ENCODE measurements at places on chromosomes 16 and 17. TPM values are rescaled to one million over a fixed set of nuclear protein-coding genes. Genes with fewer than 3 reads are reported as not detected.

DNA sequence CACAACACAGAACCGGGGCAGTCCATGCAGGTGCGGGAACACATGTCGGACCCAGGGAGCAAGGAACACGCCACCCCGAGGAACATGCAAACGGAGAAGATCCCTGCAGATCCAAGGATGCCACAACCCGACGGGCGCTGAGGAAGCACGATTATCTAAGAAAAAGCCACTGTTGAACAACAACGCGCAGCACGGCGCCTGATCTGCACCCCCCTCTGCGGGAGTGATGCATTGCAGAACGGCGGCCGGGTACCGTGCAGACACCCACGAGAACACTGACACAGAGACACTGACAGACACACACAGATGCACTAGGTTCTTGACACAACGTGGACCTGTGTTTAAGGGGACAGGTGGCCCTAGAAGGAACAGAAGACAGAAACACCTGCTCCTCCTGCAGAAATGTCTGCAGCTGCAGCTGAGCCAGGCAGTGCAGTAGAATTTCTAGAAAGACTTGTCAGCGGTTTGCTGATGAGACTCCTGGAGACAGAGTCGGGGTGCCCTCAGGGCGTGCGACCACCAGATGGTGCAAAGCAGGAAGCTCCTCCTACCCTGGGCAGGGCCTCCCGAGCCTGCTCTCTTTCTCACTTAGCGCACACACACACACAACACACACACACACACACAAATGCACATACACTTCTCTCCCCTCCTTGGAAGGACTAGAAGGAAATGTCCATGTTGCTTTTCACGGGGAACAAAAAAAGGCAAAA lies 7.5 kb downstream of the NPTX1 start:
- peak; percentile 44 for DNase-seq
- no peaks in the 10 kb centered on the region for H3K36me3 ChIP-seq

DNA sequence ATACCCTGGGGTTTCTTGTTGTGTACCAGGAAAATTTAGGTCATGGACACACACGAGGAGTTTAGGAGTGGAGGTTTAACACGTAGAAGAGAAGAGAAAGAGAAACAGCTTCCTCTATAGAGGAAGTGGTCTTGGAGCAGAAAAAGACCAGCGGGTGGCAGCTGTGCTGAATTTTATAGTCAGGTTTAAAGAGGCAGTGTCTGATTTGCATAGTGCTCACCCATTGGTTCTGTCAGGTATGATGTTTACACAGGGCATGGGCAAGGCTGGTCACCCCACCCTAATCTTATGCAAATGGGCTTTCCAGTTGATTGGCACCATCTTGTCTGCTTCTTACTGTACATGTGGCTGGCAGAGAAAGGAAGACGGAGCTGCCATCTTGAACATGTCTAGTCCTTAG lies 309.0 kb downstream of the CDH13 start:
- no peak overlapping the region for H3K27ac ChIP-seq
- no peaks in the 10 kb centered on the region for H3K27me3 ChIP-seq
- DNase-seq, result no peak
- H3K4me1 ChIP-seq, result no peaks in the 10 kb centered on the region
- no peak overlapping the region for H3K4me3 ChIP-seq

- no peak for DNase-seq
- no peak overlapping the region for H3K27ac ChIP-seq
- no peaks in the 10 kb centered on the region for H3K27me3 ChIP-seq
- H3K4me1 ChIP-seq, result no peaks in the 10 kb centered on the region
- no peak overlapping the region for H3K4me3 ChIP-seq
Measured at GRCh38 chr17:13152501-13152900, 134.7 kb upstream of the ELAC2 start.

DNA sequence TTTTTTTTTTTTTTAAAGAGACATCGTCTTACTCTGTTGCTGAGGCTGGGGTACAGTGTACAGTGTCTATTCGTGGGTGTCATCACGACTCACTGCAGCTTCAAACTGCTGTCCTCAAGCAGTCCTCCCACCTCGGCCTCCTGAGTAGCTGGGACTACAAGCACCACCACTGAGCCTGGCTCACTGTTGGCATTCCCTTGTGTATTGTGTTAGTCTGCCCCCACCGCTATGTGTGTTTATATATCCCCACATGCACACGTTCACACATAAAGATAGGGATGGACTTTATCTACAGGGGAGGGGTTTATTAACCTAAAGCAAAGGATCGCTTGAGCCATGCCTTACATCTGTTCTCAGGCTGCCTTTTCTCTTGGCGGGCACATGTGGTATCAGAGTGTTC lies 63.8 kb downstream of the SEC14L1 start:
- peaks cover 27% of the 10 kb centered on the region for H3K4me1 ChIP-seq
- H3K27ac ChIP-seq, result no peak overlapping the region
- no peak overlapping the region for H3K4me3 ChIP-seq
- peaks cover 70% of the 10 kb centered on the region for H3K36me3 ChIP-seq
- DNase-seq, result no peak
- no peaks in the 10 kb centered on the region for H3K27me3 ChIP-seq

Gene AOC2
- 1.5 TPM for total RNA-seq

Gene ETV4
- 3.1 TPM for total RNA-seq

GRCh38 chr17:78976907-78977680 lies 2.6 kb downstream of the LGALS3BP start:
- DNase-seq, result no peak
- H3K27ac ChIP-seq, result peak overlapping the region; percentile 48
- H3K36me3 ChIP-seq, result no peaks in the 10 kb centered on the region
- no peaks in the 10 kb centered on the region for H3K27me3 ChIP-seq
- H3K4me1 ChIP-seq, result peaks cover 50% of the 10 kb centered on the region
- H3K4me3 ChIP-seq, result no peak overlapping the region

Gene ZG16B
- total RNA-seq, result not detected

Gene DPEP3
- total RNA-seq, result 0.40 TPM

DNA sequence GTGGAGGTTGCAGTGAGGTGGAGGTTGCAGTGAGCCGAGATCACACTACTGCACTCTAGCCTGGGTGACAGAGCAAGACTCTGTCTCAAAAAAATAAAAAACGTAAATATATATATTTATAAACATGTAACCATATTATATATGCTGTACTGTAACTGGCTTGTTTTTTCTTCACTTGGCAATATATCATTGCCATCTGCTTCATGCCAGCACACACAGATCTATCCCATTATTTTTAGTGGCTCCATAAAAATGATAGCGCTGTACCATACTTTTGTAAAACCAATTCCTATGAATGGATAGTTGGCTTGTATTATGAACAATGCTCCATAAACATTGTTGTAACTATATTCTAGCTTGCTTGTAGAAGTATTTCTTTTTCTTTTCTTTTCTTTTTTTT lies 49.5 kb downstream of the GPRC5B start:
- H3K36me3 ChIP-seq, result no peaks in the 10 kb centered on the region
- no peak overlapping the region for H3K27ac ChIP-seq
- H3K27me3 ChIP-seq, result no peaks in the 10 kb centered on the region
- no peak overlapping the region for H3K4me3 ChIP-seq

Gene MRPL28
- 48.8 TPM for total RNA-seq

Gene ZCCHC14
- total RNA-seq, result 26.8 TPM

DNA sequence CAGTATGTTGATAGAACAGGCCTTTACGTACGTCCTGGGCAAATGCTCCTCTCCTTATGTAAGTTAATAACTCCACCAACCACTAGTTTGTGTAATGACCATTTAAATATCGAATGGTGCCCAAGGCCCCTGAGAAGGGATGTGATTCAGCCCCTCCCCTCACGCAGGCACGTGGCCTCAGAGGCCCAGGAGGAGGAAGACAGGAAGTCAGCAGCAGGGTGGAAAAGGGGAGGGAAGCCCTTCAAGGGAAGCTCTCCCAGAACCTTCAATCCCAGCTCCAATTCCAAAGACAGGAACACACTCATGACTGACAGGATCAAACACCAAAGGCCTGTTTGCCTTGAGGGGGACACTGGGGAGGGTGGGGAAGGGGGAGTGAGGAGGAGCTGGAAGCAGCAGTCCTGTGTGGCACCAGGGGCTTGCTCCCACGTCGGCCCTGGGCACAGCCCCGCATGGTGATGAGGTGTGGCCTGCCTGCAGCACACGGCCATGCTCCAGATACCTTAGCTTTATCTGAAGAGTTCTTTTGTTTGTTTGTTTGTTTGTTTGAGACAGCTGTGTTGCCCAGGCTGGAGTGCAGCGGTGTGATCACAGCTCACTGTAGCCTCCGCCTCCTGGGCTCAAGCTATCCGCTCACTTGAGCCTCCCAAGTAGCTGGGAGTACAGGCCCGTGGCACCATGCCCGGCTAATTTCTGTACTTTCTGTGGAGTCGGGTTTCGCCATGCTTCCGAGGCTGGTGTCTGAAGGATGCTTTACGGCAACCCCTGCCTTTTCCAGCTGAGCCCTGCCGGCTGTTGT lies 105.0 kb downstream of the ZNF778 start:
- peak overlapping the region; percentile 1 for H3K27ac ChIP-seq
- no peaks in the 10 kb centered on the region for H3K36me3 ChIP-seq
- peaks cover 82% of the 10 kb centered on the region for H3K4me1 ChIP-seq
- peak; percentile 67 for DNase-seq

GRCh38 chr17:15934866-15935265 lies 10.1 kb upstream of the ADORA2B start:
- no peak for DNase-seq
- no peak overlapping the region for H3K4me3 ChIP-seq
- H3K27me3 ChIP-seq, result no peaks in the 10 kb centered on the region
- H3K4me1 ChIP-seq, result no peaks in the 10 kb centered on the region

Gene AXIN1
- 30.4 TPM for total RNA-seq

DNA sequence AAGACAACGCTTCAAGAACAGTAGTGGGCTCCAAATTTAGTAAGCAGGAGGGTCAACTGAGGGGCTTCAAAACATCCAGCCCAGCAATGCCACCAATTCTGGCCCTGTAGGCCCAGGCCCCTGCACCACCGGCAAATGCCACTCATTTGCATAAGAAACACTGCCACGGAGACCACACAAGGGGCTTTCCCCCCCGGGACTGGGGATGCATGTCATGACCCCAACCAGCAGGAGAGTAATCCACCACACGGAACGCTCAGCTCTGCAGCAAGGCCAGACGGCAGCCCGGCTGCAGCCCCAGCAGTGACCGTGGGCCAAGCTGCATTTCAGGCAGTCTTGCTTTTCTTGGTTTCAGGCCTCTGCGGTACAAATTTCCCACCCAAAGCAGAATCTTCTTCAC lies 14.1 kb downstream of the TMEM11 start:
- H3K4me3 ChIP-seq, result no peak overlapping the region
- H3K27ac ChIP-seq, result no peak overlapping the region
- DNase-seq, result no peak
- no peaks in the 10 kb centered on the region for H3K27me3 ChIP-seq

Gene LGALS9
- total RNA-seq, result 221 TPM

- H3K36me3 ChIP-seq, result peaks cover 70% of the 10 kb centered on the region
- DNase-seq, result peak; percentile 60
- peaks cover 37% of the 10 kb centered on the region for H3K4me1 ChIP-seq
- no peak overlapping the region for H3K4me3 ChIP-seq
Measured at GRCh38 chr16:2527071-2527783, 4.0 kb downstream of the CEMP1 start.

Gene YBX2
- 1.2 TPM for total RNA-seq

GRCh38 chr16:54216268-54216667 lies 70.3 kb downstream of the IRX3 start:
- H3K27me3 ChIP-seq, result no peaks in the 10 kb centered on the region
- H3K4me3 ChIP-seq, result no peak overlapping the region
- no peaks in the 10 kb centered on the region for H3K4me1 ChIP-seq
- no peaks in the 10 kb centered on the region for H3K36me3 ChIP-seq

DNA sequence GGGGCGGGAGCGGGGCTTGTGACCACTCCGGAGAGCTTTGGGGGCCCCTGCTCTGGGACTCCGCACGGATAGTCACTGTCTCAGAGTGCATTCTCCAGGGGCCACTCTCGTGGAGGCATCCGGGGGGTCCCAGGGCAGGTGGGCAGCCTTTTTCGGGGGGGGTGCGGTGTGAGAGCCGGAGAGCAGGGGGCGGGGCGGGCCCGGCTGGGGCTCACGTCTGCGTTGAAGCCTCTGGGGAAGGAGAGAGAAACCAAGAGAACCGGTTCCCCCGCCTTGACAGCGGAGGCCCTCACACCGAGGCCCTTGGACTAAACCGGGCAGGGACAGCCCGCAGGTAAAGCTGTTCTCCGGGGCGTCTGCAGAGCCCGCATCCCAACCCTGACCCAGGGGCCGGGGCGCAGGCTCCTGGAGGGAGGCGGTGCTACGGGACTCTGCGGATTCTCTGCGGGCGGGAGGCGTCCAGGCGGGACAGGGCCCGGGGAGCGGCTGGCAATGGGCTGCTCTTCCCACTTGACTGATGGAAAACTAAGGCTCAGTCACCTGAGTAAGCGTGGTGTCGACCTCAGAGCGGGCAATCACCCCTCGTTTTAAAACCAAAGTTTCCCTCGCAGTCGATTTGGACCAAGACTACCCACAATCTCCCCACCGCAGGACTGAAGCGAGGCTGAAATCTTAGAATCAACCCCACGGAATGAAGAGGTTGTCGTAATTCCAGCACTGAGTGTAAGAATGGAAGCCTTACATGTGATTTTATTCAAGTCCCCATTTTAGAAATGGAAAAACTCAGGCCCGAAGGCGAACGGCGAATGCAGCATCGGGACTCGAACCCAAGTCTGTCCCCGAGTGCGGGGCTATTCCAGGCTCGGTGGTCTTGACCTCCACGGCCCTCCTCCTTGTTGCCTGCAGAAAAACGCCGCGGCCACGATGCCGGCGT lies 49.6 kb upstream of the AMZ2 start:
- H3K27me3 ChIP-seq, result peaks cover 24% of the 10 kb centered on the region
- no peak for DNase-seq
- peaks cover 51% of the 10 kb centered on the region for H3K4me1 ChIP-seq
- H3K4me3 ChIP-seq, result no peak overlapping the region
- H3K36me3 ChIP-seq, result no peaks in the 10 kb centered on the region
- H3K27ac ChIP-seq, result no peak overlapping the region

DNA sequence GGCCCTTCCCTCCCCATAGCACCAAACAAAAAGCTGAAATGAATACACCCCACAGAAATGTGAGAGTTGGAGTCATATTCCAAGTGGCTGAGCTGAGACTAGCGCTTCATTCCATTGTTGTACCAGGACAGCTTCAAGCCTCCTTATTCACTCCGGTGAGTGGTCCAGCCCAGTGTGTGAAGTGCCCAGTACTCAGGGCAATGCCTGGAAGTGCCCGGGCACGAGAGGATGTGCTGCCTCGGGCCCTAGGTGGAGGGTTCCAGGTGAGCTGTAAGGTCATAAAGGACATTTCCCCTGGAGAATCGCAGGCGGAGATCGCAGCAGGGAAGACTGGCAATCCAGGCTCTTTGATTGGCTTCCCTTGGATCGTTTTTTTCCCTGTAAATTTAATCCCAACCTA lies 5.4 kb upstream of the CYLD start:
- no peaks in the 10 kb centered on the region for H3K27me3 ChIP-seq
- H3K27ac ChIP-seq, result no peak overlapping the region
- H3K4me3 ChIP-seq, result no peak overlapping the region
- no peaks in the 10 kb centered on the region for H3K36me3 ChIP-seq

Gene SCARF1
- total RNA-seq, result 61.2 TPM

Gene LCMT1
- 31.0 TPM for total RNA-seq

- H3K36me3 ChIP-seq, result no peaks in the 10 kb centered on the region
- H3K27me3 ChIP-seq, result no peaks in the 10 kb centered on the region
- H3K4me1 ChIP-seq, result no peaks in the 10 kb centered on the region
- no peak overlapping the region for H3K4me3 ChIP-seq
Measured at GRCh38 chr17:77817953-77818352, 140.6 kb upstream of the TNRC6C start.

Data from upper lobe of left lung (tissue), 6 donors.